Smooth muscle cell of bladder (primary cell): ENCODE measurements at places on chromosomes 1 and 21. TPM values are rescaled to one million over a fixed set of nuclear protein-coding genes. Genes with fewer than 3 reads are reported as not detected.

Gene COL6A1
- total RNA-seq = 1,202 and 1,436 TPM in 2 replicates

Gene OR6K3
- not detected in 2 replicates for total RNA-seq

Gene ADARB1
- 70.3 and 111 TPM in 2 replicates for total RNA-seq

Gene CFAP141
- not detected in 2 replicates for total RNA-seq

Gene AGT
- 0.28 and 2.7 TPM in 2 replicates for total RNA-seq

Gene ST6GALNAC3
- total RNA-seq = 1.7 and 5.3 TPM in 2 replicates

Gene TNFRSF8
- 0.14 and 0.28 TPM in 2 replicates for total RNA-seq

Gene AMY2A
- total RNA-seq = not detected in 2 replicates

Gene SHISA4
- total RNA-seq = 16.1 and 20.3 TPM in 2 replicates

Gene CLCA4
- not detected in 2 replicates for total RNA-seq

Gene C1orf146
- total RNA-seq = not detected in 2 replicates

Gene HES5
- not detected in 2 replicates for total RNA-seq

Gene PROK1
- 0.14 TPM in 1 of 2 replicates, not detected in the other for total RNA-seq

Gene GLMP
- total RNA-seq = 72.1 and 81.4 TPM in 2 replicates

Gene KRTAP11-1
- total RNA-seq = not detected in 2 replicates

Gene VAV3
- total RNA-seq = under 0.01 TPM in 1 of 2 replicates, not detected in the other

Gene AGMAT
- 0.83 and 1.6 TPM in 2 replicates for total RNA-seq

Gene KRTAP19-1
- total RNA-seq = not detected in 2 replicates

Gene OR10X1
- total RNA-seq = not detected in 2 replicates

Gene METTL25B
- 8.1 and 14.3 TPM in 2 replicates for total RNA-seq

Gene DNALI1
- total RNA-seq = 1.7 and 4.0 TPM in 2 replicates

Gene CHIA
- total RNA-seq = not detected in 2 replicates

Gene VANGL2
- total RNA-seq = not detected in 2 replicates

Gene THEMIS2
- 5.2 and 7.5 TPM in 2 replicates for total RNA-seq

Gene HSPA13
- total RNA-seq = 53.6 and 61.2 TPM in 2 replicates

Gene SH2D5
- total RNA-seq = 2.4 and 6.4 TPM in 2 replicates

Gene TEX38
- total RNA-seq = not detected in 2 replicates

Gene GCLM
- total RNA-seq = 37.0 and 56.3 TPM in 2 replicates

Gene NFASC
- total RNA-seq = 25.7 and 32.7 TPM in 2 replicates

Gene CYYR1
- 0.09 TPM in 1 of 2 replicates, not detected in the other for total RNA-seq

Gene NIBAN1
- 52.6 and 68.2 TPM in 2 replicates for total RNA-seq

Gene LMO4
- 51.6 and 65.4 TPM in 2 replicates for total RNA-seq

Gene UBXN10
- under 0.01 and 0.14 TPM in 2 replicates for total RNA-seq

Gene LCE6A
- not detected in 2 replicates for total RNA-seq

Gene S100A1
- total RNA-seq = not detected in 2 replicates

Gene PEX11B
- 24.9 and 26.4 TPM in 2 replicates for total RNA-seq

Gene CIART
- total RNA-seq = 3.0 and 4.6 TPM in 2 replicates

Gene ZNF683
- total RNA-seq = not detected in 2 replicates

Gene TDRD5
- not detected in 2 replicates for total RNA-seq

Gene TARS2
- total RNA-seq = 10.8 and 13.5 TPM in 2 replicates

Gene MMEL1
- total RNA-seq = under 0.01 TPM in 1 of 2 replicates, not detected in the other

Gene ZC3H11A
- total RNA-seq = 67.3 and 80.0 TPM in 2 replicates

Gene AIRE
- 0.09 and 0.14 TPM in 2 replicates for total RNA-seq

Gene ALPL
- 1.1 and 1.5 TPM in 2 replicates for total RNA-seq

Gene EPHA2
- 7.0 and 11.7 TPM in 2 replicates for total RNA-seq

Gene MYBPH
- total RNA-seq = 0.09 and 0.14 TPM in 2 replicates

Gene LRRC53
- not detected in 2 replicates for total RNA-seq

Gene MAN1C1
- 3.8 and 8.0 TPM in 2 replicates for total RNA-seq

Gene LCA5L
- total RNA-seq = 1.6 and 1.8 TPM in 2 replicates

Gene CGN
- under 0.01 TPM in 2 replicates for total RNA-seq

Gene MNDA
- not detected in 2 replicates for total RNA-seq
